ENCODE measurements at places on chromosomes 12 and 14. TPM values are rescaled to one million over a fixed set of nuclear protein-coding genes. Genes with fewer than 3 reads are reported as not detected.

Gene GLT8D2
- total RNA-seq, result 1.2 TPM

Gene OTX2
- total RNA-seq, result not detected

Gene AMDHD1
- 73.7 TPM for total RNA-seq

Gene GLIPR1L1
- total RNA-seq, result not detected

Gene EPYC
- total RNA-seq, result not detected

DNA sequence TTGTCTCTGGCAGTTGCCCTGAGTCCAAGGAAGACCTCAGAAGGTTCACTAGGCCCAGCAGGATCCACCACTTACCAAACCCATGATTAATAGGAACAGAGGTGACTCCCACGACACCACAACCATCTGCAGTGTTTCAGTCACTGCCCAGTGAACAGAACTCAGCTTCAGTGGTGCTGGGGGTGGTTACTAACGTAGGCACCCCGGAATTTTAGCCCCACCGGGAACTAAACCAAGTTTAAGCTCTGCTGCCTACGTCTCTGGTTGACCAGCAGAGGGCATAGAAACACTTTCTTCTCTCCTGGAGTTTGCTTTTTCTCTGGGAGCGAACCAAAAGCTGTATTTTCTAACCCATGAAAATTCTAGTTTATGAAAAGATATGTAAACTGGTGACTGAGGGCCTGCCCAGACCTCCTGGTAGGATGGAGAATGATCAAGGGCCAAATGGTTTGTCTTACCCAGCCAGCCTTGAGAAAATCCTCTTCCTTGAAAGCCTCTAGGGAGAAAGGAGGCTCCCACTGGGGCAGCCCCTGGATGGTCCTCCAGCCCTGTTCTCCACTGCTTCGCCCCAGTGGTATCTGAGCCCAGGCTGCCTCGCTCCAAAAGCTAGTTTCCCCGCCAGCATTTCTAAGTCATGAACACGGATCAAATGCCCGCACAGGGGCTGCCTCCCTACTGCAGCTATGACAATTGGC is 379.8 kb downstream of the DPF3 start:
- no peaks in the 10 kb centered on the region for H3K4me1 ChIP-seq
- no peak overlapping the region for H3K27ac ChIP-seq
- no peak overlapping the region for H3K4me3 ChIP-seq
- no peaks in the 10 kb centered on the region for H3K27me3 ChIP-seq

DNA sequence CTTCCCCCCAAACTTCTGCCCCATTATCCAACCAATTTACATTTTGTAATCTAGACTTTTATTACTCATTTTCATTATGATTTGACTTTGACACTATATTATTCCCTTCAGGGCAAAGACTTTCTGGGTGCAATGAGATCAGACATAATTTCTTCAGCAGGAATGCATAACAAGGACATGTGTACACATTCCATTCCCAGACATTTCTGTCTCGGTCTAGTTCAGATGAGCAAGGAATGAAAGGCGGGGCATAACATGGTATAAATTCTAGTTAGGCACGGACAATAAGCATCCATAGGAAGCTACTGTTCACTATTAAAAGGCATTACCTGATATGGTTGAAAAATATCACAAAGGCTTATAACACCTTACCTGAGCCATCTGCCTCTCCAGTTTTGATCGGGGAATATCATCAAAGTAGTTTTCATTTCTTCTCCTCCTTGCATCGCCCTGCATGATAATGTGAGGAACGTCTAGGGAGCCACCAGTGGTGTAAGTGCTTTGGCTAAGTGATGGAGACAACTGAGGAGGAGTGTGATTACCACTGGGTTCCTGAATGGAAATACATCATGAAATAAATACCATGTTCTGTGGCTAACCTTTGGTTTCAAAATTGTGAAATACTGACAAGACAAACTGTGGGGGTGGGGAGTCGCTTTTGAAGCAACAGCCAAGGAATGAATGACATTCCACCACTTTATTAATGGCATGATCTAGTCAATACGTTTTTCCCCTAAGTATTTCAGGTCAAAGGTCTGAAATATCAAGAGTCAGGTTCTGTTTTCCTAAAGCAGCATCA is 183.9 kb downstream of the APAF1 start:
- H3K36me3 ChIP-seq, result no peaks in the 10 kb centered on the region
- DNase-seq, result no peak
- no peaks in the 10 kb centered on the region for H3K4me1 ChIP-seq
- no peak overlapping the region for H3K4me3 ChIP-seq
- H3K27me3 ChIP-seq, result no peaks in the 10 kb centered on the region
- no peak overlapping the region for H3K27ac ChIP-seq

DNA sequence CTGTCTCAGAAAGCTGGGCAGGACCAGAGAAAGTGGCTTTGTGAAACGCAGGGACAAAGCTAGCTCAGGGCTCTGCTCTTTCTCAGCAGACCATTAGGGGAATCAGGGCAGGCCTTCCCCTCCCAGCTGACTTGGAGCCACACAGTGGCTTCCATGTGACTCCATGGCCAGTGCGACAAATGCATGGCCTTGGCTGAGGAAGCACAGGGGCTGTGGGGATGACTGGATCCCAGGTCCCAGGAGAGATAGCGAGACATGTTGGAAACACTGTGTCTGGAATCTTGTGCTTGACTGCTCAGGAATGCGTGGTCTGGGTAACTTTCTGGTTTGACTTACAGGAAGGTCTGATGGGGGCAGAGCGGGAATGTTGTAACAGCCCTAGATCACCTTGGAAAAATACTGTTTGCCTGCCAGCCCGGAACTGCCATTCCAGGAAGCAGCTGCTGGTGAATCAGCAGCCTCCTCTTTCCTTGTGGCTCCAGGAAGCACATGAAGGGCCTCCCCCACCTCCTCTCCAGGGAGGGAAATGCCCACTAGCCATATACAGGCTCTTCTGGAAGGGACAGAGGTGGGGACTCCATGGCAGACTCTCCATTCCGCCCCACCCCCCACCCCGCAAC is 133.5 kb upstream of the HIF1A start:
- peaks cover 19% of the 10 kb centered on the region for H3K4me1 ChIP-seq
- no peaks in the 10 kb centered on the region for H3K36me3 ChIP-seq
- H3K4me3 ChIP-seq, result no peak overlapping the region
- DNase-seq, result peak; percentile 75
- no peaks in the 10 kb centered on the region for H3K27me3 ChIP-seq
- H3K27ac ChIP-seq, result peak overlapping the region; percentile 91

DNA sequence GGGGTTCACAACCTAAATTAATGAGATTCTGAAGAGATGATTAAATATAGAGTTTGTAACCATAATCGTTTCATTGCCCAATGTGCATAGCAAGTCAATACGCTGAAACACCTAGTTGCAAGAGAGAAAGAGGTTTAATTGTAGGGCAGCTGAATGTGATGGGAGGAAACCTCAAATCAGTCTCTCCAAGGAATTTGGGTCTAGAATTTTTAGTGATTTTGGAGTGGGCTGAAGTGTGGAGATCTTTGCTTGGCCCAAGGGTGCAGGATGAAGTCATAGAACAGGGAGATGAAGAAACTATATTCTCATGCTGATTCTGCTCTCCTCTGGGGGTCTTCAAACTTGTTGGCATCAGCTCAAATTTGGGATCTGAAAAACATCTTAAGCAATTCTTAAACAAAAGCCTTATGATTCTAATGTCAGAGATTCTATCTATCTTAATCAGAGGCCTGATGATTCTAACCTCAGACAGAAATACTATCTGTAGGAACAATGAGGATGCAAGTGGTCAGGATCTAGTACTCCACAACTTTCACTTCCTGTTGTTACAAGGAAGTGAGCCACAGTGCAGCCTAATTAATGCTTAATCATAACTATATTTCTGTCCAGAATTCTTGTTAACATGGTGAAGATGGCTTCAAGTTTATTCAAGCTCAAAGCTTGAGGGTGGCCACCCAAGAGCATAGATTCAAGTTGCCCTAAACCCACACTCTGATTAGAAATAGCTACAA is 80.2 kb upstream of the FUT8 start:
- H3K36me3 ChIP-seq, result no peaks in the 10 kb centered on the region
- no peaks in the 10 kb centered on the region for H3K27me3 ChIP-seq
- H3K4me1 ChIP-seq, result no peaks in the 10 kb centered on the region
- no peak for DNase-seq
- H3K27ac ChIP-seq, result no peak overlapping the region
- no peak overlapping the region for H3K4me3 ChIP-seq

DNA sequence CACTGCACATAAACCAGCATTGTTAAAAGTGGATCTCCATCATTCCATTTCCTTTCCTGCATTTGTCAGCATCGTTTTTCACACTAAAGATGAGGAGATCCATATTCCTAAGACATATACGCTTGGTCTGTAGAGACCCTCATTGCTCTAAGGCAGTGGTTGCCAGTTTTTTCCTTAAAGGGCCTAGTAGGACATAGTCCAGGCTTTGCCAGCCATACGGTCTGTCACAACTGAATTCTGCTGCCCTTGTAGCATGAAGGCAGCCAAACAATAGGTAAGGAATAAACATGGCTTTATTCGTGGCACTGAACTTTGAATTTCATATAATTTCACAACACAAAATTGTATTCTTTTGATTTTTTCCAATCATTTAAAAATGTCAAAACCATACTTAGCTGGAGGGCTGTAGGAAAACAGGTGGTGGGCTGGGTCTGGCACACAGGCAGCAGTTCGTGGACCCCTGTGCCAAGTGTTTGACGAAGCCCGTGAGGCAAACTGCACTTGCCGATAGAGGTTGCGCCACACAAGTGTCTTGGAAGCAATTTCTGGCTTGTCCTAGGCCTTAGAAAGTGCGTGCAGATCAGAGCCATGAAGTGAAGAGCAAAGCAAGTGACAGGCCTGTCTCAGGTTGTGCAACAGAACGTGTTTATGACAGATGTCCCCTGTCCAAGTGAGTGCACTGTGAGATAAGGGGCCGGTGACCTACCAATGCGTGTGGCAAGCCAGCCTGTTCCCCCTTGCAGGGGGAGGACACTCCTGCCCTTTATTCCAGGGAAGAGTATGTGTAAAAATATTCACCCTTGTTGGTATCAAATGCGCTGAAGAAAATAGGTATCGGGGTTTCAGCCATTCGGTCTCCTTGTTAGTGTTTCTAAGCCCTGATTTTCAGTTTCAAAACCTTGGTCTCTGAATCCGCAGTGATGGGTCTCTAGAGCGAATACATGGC is 916 bp upstream of the CHPT1 start:
- no peaks in the 10 kb centered on the region for H3K27me3 ChIP-seq
- H3K36me3 ChIP-seq, result no peaks in the 10 kb centered on the region
- no peaks in the 10 kb centered on the region for H3K4me1 ChIP-seq
- peak overlapping the region; percentile 91 for H3K27ac ChIP-seq

DNA sequence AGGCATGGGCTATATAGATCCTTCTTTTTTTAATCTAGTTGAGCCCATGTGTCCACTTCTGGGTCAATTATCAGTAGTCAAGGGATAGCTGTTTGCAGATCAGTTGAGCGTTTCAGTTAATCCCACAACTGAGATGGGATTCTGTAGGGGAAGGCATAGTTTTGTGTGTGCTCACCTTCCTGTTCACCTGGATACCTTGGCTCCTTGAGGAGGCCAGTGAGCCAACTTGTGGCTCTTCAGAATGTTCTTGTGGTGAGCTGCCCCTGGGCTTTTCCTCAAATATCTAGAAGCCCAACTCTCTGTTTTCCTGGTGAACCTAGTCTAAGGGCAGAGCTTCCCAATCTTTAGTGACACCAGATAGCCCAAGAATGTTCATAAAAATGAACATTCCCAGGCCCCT is 302.9 kb upstream of the TBX3 start:
- no peak for DNase-seq
- no peaks in the 10 kb centered on the region for H3K36me3 ChIP-seq
- no peaks in the 10 kb centered on the region for H3K4me1 ChIP-seq
- no peak overlapping the region for H3K27ac ChIP-seq
- no peak overlapping the region for H3K4me3 ChIP-seq
- H3K27me3 ChIP-seq, result no peaks in the 10 kb centered on the region

DNA sequence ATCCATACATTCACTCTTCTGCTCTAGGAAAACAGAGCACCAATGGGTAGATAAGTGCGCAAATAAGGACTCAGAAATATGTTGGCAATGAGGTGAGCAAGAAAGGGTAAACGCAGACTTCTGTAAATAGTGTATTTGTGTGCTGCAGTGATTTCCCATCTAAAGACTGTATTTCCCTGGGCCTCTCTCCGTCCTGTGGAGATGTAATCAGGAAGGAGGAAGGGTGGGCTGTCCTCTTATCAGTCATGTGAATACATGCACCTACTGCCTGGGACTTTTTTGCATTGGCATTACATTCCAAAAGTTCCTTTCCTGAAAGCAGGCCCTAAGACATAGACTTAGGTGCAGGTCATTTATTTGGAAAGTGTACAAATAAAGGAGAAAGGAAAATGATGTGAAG is 114.5 kb downstream of the OTOGL start:
- no peak for DNase-seq
- H3K27me3 ChIP-seq, result no peaks in the 10 kb centered on the region
- no peaks in the 10 kb centered on the region for H3K4me1 ChIP-seq

DNA sequence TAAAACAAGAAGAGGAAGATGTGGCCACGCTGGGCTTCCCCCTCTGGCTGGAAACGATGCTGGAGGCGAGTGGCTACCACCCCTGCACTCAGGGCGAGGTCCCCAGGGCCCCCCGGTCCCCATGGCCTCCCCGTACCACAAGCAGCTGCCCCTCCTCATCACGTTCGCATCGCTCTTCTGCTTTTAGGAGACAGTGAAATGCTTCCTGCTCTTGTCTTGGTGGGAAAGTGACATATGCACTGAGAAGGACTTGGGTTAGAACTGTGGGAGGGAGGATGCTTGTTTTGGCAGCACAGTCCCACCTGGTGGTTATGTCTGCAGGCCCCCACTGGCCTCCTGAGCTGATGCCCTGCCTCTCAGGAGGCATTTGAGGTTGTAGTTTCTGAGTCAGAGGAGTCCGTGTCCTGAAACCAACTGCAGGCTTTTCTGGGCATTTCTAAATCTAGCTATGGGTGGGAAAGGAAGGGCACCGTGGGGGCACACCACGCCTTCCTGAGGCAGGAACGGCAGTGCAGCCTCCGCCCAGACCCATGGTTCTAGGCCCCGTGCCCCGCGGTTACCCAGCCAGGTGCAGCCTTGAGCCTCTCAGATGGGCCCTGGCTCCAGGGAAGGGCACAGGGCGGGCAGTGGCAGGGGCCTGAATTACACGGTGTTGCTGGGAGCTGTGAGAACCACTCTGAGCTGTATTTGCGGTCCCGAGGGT is 139.3 kb downstream of the ADGRD1 start:
- no peaks in the 10 kb centered on the region for H3K4me1 ChIP-seq
- peak; percentile 42 for DNase-seq
- H3K4me3 ChIP-seq, result no peak overlapping the region
- no peak overlapping the region for H3K27ac ChIP-seq
- no peaks in the 10 kb centered on the region for H3K36me3 ChIP-seq

GRCh38 chr14:103296007-103296406 is 38.0 kb upstream of the EIF5 start:
- no peaks in the 10 kb centered on the region for H3K36me3 ChIP-seq
- no peaks in the 10 kb centered on the region for H3K4me1 ChIP-seq
- H3K4me3 ChIP-seq, result no peak overlapping the region
- no peak overlapping the region for H3K27ac ChIP-seq
- H3K27me3 ChIP-seq, result no peaks in the 10 kb centered on the region

- no peak overlapping the region for H3K4me3 ChIP-seq
- DNase-seq, result no peak
- H3K27me3 ChIP-seq, result no peaks in the 10 kb centered on the region
- no peaks in the 10 kb centered on the region for H3K36me3 ChIP-seq
These were observed 63.3 kb downstream of the SYNE3 start for GRCh38 chr14:95452893-95453712.
